ENCODE measurements at places on chromosomes 2 and 18. TPM values are rescaled to one million over a fixed set of nuclear protein-coding genes. Genes with fewer than 3 reads are reported as not detected.

DNA sequence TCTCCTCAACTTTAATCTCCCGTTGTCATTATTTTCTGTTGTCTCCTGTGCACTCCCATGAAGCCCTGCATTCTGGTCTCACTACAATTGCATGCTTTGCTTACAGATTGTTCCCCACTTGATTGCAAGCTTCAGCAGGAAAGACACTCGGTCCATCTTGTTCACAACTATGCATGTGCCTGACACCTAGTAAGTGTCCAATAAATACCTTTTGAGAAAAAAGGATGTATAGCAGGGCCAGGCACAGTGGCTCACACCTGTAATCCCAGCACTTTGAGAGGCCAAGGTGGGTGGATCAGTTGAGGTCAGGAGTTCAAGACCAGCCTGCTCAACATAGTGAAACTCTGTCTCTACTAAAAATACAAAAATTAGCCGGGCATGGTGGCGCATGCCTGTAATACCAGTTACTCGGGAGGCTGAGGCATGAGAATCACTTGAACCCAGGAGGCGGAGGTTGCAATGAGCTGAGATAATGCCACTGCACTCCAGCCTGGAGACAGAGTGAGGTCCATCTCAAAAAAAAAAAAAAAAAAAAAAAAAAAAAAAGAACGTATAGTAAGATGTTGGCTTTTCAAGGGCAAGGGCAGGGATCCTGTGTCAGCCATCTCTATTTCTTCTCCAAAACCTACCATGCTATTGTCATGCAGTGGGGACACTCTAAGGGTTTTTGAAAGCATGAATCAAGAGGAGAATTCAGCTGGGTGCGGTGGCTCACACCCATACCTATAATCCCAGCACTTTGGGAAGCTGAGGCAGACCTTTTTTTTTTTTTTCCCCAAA lies 338.3 kb downstream of the MYCN start:
- DNase-seq, result no peak

DNA sequence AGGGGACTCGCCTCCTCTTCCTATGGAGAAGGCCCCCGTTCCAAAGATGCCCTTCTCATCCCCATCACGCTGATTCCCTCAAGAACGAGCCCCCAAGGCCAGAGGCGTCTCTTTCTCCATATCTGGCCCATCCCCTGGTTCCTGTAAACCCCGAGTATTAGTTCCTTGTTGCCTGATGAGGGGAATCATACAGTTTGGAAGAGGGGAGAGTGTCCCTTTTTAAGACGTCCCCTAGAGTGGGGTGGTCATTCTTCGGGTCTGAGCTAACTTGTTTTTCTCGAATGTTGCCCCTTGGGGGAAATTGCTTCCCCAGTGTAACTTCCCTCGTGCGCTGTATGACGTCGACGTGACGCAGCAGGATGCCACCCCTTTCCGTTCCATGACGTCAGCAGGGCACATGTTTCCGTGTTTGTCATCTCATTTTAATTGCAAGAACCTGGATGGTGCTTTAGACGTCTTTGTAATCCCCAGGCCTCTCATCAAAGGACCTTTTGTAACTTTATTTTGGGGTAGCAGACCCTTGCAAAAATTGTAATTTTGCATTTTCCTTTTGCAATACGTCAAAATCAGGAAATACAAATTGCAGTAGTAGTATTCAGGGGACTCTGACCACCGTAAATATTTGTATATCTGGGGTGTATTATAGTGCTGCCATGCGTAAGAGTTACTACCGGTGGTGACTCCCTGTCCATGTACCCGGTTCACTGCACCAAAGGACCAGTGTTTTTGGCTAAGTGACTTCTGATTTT lies 569 bp downstream of the BABAM2 start:
- DNase-seq, result peak; percentile 98

DNA sequence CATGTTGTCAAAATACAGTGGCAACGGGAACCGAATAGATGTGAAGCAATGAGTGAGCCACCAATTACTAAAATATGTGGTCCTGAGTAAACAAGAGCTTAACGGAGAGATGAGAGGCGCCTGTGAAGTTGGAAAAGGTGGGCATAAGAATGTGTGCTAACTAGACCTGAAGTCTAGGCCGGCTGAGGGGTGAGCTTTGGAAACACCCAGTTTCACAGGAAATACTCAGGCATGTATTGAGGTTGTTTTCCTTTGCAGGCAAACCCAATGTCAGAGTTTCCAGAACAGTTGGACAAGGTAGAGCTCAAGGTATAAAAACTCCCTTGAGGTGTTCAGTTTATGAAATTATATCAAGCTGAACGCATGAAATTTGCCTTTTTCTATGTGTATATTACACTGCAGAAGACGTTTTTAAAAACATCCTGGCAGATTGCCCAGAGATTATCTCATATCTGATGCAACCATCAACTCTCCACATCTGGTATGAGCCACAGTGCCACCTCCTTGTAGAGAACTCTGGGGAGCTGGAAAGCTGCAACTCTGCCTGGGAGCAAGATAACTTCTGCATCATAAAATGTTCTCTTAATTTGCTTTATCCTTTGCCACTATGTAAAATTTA lies 3.9 kb upstream of the WDSUB1 start:
- peak; percentile 71 for DNase-seq

- no peak for DNase-seq
These were observed 31.4 kb downstream of the EIF2AK2 start for GRCh38 chr2:37125416-37125815.

- peak; percentile 48 for DNase-seq
These were observed 12.4 kb downstream of the PTPRN start for GRCh38 chr2:219296631-219297391.

DNA sequence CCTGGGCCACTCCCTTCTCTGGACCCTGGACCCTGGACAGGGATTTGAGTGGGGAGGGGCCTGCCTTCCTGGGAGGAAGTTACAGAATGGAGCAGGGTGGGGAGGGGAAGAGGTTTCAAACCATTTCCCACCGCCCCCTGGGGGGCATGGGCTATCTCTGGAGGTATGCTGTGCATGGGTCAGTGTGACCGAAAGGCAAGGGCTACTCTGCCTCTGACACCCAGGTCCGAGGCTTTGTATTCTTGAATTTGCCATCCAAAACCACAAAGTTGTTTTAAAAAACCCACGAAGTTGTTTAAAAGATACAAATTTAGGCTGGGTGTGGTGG lies 46.9 kb downstream of the GORASP2 start:
- DNase-seq, result no peak

- no peak for DNase-seq
These were observed 66.5 kb upstream of the THUMPD2 start for GRCh38 chr2:39845460-39846146.

DNA sequence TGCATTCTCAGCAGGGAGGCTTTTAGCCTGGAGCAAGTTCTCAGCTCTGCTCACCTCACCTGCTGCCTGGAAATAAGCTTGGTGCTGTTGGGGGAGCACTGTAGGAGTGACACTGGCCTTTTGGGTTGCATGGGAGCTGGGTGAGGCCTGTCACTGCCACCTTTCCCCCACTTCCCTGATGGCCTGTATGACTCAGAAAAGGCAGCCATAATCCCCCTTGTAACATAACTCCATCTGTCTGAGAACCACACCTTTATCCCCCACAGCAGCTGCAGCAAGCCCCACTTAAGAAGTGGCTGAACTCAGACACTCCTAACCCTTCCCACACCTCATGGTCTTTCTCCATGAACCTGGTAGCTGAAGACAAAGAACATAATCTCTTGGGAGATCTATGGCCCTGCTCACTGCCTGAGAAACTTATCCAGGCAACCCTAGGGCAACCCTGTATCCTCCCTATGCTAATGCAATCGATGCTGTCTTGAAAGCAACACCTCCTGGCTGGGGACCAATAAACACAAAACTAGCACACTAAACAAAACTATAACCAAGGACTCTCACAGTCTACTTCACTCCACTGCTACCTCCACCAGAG lies 258.9 kb upstream of the OSR1 start:
- DNase-seq, result no peak

GRCh38 chr2:37348155-37348554 lies 3.7 kb downstream of the QPCT start:
- DNase-seq, result no peak

- no peak for DNase-seq
These were observed 18.5 kb downstream of the TRAK2 start for GRCh38 chr2:201432621-201433393.

DNA sequence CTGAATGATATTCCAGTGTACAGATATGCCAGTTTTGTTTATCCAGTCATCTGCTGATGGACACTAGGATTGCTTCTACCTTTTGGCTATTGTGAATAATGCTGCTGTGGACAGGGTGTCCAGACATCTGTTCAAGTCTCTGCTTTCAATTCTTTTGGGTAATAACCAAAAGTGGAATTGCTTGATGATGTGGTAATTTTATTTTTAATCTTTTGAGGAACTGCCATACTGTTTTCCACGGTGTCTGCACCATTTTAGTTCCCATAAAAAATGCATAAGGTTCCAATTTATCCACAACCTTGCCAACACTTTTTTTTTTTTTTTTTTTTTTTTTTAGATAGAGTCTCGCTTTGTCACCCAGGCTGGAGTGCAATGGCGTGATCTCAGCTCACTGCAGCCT lies 141.9 kb upstream of the REV1 start:
- DNase-seq, result no peak

- peak; percentile 69 for DNase-seq
These were observed at the start of gene PRKD3 for GRCh38 chr2:37324786-37325624. Gene PRKD3 (minus strand): TSS chr2:37324833. CDS start chr2:37316524, 8,309 bp downstream.

- DNase-seq, result no peak
These were observed 90.1 kb downstream of the LBH start for GRCh38 chr2:30321466-30321865.

DNA sequence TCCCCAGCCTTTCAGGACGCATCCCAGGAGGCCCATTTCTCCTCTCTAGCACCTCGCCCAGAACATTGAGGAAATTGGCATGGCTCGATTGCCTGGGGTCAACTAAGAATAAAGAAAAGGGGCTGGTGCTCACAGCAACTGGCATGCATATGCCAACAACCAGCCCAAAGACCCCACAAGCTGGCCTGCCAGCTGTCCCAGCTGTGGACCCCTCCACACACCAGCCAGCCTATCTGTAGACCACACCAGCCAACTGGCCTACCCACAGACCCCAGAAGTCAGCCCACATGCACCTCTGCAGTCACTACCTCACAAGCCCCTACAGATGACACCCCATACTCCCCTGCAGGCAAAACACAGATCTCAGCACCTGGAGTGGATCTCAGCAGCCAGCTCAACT lies 123.8 kb upstream of the ID2 start:
- no peak for DNase-seq

DNA sequence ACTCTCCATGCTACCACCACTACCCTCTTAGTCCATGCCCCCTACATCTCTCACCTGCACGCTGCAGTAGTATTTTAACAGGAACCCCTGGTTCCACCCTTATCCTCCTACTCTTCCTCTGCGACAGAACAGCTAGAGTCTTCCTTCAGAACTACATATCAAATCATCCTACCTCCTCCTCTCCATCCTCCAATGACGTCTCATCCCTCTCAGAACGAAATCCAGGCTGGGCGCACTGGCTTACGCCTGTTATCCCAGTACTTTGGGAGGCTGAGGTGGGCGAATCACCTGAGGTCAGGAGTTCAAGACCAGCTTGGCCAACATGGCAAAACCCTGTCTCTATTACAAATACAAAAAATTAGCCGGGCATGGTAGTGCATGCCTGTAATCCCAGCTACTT lies 10.3 kb upstream of the KIF3C start:
- no peak for DNase-seq

Gene CYRIA
- total RNA-seq, result 38.5 TPM

Gene HES6
- 13.5 TPM for total RNA-seq

Gene FHOD3
- not detected for total RNA-seq

Gene CRYGD
- not detected for total RNA-seq

Gene GBX2
- total RNA-seq, result not detected

Gene TANC1
- 4.2 TPM for total RNA-seq

Gene SERPINB13
- not detected for total RNA-seq

Gene GREB1
- total RNA-seq, result 0.85 TPM

Gene LIPT1
- 17.3 TPM for total RNA-seq

Gene UPP2
- not detected for total RNA-seq

Gene C2orf66
- not detected for total RNA-seq
